ENCODE measurements at places on chromosomes 3 and 15. TPM values are rescaled to one million over a fixed set of nuclear protein-coding genes. Genes with fewer than 3 reads are reported as not detected.

- no peak for DNase-seq
These were observed 1077.1 kb downstream of the ZPLD1 start for GRCh38 chr3:103511891-103512290.

Gene TRAK1
- 323 TPM for total RNA-seq

DNA sequence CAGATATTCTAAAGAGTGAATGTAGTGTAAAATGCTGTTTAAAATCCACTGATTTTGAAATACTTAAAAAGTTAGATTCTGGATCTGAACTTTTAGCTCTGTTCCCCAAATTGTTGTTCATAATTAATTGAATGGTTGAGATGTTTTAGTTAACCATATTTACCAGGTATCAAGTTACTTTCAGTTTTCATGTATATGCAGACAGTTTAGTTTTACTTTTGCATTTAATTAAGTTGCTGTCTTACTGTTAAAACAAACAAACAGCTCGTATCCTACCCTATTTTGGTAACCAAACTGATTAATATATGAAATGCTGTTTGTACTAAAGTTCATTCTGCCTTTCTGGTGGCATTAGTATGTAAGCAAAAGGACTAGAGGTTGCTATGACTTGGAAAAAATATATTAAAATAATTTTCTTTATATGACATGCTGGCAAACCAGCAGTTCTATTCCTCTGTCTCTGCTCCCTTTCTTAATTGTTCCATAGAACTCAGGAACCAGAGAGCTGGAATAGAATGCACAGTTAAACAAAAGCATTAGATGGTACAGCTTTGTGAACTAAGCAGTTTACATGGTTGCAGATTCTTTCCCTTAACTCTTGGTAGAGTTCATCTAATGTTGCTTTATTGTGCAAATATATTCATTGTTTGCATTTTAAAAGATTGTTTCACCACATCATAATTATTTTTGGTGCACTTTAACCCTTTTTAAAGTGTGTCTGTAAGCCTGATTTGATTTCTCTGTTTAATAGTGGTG lies 39.5 kb upstream of the SCAANT1 start:
- DNase-seq = no peak

DNA sequence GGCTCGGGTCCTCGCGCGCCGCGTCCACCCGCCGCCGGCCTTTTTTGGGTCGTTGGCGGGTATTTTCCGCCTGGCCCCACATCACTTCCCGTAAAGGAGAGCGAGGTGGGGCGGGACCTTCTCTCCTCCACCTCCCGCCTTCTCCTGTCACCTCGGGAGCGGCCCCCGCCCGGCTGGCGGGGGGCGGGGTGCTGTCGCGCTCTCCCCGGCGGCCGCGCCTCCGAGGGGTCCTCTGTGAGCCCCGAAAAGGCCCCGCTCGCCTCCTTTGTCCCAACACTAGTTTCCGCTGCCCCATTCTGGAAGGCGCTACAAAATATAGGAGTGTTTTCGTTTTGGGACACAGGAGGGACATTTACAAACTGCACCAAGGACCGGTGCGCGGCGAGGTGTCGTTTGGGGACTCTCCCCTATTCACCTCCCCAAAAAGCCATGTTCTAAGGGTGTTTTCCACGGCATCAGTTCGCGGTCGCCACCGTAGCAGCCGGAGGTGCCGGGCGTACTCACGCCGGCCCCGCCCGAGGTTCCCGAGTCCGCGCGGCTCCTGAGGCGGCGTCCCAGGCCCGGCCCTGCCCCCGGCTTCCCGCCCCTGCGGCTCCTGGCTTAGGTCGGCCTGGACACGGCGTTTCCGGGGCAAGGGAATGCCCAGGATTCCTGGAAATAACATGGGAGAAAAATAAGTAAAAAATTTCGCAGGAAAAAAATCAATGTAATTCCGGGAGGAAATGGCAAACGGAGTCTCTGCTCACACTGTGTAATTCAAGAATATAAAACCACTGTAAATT lies at the start of gene RAB27A:
Gene RAB27A (minus strand): TSS at position 68 of the 782 bp plus-strand sequence. CDS start 54,879 bp downstream, outside the sequence.
- peak; percentile 82 for DNase-seq

Gene LOXL1
- total RNA-seq = 12.9 TPM

Gene FGF12
- total RNA-seq = 450 TPM

DNA sequence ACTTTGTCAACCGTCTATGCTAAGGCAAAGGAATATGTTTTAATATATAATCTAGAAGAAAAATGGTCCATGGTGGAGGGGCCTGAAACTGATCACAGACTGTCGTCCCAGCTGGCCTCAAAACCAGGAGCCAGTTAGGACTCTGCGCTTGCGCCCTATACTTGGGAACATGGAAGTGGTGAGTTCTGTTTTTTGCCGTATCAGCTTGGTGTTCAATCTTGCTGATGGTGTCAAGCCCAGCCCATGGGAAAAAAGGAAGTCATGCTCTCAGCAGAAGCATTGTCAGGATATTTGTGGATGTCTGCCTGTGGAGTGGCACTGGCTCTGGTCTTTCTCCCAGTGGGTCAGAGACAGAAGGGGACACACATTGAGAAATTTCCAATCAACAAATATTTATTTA lies 342.0 kb upstream of the CTDSPL start:
- DNase-seq = no peak

- DNase-seq = no peak
These were observed 66.0 kb upstream of the CMSS1 start for GRCh38 chr3:99751649-99752048.

DNA sequence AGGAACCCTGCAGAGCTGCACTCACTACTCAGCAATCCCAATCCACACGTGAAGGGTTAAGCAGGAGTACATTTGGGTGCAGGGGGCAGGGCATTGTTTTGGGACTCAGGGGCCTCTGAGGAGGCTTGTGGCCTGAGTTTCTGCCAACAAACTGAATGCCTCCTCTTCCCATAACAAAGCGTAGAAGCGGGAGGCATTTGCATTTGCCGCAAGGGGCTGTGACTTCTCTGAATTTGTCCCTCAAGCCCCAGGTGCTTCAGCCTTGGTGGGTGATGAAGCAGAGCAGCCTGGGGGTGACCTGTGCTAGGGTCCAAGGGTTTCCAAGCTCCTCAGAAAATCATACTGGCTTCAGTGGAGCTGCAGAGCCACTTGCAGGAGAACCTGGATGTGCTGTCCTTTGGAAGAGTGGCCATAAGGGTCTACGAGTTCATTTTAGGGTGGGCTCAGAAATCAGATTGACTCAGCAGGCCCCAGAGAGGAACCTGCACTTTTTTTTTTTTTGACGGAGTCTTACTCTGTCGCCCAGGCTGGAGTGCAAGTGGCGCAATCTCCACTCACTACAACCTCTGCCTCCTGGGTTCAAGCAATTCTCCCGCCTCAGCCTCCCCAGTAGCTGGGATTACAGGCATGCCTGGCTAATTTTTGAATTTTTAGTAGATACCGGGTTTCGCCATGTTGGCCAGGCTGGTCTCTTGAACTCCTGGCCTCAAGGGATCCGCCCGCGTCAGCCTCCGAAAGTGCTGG lies 1.4 kb upstream of the RPSA start:
- no peak for DNase-seq

DNA sequence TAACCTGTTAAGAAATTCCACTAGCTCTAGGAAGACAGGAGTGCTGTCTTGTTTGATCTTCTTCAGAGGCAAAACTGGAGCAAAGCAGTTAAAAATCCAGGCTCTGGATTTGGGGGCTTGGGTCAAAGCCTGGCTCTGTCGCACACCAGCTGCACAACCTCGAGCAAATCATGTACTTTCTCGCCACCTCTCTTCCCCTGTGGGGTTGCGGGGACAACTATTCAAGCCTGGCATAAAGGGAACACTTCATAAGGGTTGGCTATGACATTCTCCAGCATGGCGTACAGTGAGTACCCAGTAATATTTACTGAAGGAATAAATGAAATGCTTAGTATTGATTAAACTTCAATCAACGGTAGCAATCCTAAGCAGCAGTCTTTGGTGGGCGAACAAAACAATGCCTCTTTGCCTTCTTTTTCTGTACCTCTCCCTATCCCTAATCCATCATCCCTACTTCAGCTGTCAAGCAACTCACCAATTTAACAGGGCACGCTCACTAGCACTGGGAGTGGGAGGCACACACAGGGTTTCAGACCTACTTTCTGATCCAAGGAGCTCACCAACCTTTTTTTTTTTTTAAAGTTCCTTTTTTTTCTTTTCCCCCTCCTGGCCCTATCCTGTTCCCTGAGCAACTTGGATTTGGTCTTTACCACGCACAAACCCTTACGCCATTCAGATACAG lies 33.0 kb downstream of the GNB5 start:
- no peak for DNase-seq

Gene CDC25A
- 0.77 TPM for total RNA-seq

DNA sequence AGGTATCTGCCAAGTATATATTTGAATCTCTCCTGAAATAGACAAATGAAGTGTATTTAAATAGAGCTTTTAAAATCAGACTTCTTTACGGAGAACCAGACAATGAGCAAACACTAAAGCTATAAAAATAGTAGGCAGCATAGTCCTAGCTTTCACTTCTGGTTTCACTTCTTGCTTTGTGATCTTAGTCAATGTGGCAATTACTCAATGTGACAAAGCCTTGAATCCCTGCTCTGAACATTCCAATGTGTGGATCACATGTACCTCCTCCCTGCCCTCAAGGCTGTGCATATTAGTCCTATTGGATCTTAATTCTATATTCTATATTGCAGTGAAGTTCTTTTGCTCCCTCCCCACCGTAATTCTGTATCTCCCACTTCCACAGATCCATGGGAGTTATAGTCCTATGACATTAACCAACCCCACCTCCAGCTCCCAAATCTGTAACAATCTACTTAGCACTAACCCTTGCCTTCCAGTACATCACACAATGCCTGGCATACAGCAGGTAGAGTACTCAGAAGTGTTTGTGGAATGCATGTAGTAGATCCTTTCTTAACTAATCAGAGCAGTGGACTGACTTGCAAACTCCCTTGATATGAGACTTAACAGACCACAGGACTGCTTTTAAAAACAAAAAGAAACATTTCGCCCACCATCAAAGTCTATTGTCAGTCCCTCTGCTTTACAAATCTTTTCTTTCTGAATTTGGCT lies 24.3 kb upstream of the CP start:
- no peak for DNase-seq

DNA sequence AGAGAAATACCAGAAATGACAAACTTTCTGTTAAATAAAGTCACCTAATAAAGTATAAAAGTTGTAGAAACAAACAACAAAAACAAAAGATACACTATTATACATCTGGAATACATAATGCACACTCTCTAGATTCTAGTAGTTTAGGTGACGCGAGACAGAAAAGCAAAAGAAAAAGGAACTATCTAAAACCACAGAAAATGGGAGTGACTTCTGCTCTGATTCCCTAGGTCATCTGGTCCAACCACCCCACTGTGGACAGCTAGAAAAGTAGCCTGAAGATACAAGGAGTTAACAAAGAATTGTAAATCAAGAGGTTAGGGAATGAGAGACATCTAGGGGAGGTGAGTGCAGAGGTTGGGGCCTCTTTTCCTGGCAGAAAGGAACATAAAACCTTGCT lies 39.1 kb downstream of the DHX36 start:
- DNase-seq = no peak

DNA sequence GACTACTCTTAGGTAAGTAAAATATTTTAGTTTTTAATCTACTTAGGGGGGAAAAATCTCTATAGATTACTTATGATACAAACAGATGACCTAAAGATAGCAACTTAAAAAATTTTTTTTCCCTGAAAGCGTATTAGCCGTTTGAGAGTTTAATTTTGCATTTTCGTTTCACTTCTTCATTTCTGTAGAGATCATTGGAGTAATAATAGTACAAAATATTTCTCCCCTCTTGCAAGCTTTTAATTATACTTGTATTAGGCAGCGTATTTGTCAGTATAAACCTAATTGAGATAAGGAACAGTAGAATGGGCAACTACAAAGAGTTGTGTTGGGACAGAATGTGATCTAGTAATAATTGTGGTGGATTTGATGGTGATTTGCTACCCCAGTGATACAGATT lies 10.3 kb downstream of the SKIL start:
- DNase-seq = no peak

Gene SKOR1
- total RNA-seq = 0.07 TPM

Gene KLHL40
- total RNA-seq = 0.12 TPM

DNA sequence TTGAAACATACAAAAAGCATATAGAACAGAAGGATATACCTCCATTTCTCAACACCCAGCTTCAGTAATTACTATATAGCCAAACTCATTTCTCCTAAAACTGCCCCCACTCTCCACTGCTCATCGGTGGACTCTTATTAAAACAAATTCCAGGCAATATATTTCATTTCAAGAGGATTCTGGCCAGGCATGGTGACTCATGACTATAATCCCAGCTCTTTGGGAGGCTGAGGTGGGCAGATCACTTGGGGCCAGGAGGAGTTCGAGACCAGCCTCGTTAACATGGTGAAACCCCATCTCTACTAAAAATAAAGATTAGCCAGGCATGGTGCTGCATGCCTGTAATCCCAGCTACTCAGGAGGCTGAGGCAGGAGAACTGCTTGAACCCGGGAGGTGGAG lies 40.9 kb downstream of the SNX4 start:
- no peak for DNase-seq

DNA sequence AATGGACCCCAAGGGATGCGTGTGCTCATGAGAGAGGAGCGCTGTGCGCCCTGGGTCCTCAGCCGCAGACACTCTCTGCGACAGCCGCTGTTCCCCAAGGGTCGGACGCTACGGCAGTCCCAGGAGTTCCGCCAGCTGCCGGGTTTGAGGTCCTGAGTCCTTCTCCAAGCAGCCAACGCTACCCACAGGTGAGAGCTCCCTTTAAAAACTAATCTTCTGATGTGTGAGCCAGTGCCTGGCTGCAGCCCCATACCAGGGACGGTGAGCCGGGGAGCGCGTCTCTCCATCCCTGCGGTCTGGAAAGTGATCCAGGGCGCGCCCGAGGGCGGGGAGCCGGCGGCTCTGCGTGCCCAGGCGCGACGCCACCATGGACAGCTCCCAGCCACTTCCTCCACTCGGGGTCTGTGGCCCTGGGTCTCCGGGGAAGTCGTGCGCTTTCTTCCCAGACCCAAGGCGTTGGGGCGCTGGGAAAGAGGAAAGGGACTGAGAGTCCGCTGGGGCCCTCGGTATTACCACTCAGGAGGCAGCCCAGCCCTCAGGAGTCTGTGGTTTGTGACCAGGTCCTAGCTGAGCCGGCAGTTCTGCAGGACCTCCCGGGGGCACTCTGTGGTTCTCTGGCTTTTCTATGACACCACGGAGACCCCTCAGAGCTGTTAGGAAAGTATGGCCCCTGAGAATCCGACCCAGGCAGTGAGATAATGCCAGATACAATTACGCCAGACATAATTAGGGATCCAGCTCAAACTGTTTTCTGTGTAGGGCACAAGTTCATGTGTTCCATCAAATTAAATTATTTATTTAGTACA lies 1.4 kb downstream of the CEMIP start:
- peak; percentile 75 for DNase-seq

Gene CYP11A1
- 0.55 TPM for total RNA-seq

- no peak for DNase-seq
These were observed 37.9 kb downstream of the NTRK3 start for GRCh38 chr15:88218557-88219221.

All from left ventricle myocardium superior (tissue), 1 donor.